ENCODE measurements at places on chromosomes 4 and X. TPM values are rescaled to one million over a fixed set of nuclear protein-coding genes. Genes with fewer than 3 reads are reported as not detected.

Gene UGT8
- total RNA-seq = 0.05 TPM

Gene NOX1
- not detected for total RNA-seq

Gene NEXMIF
- total RNA-seq = 0.16 TPM

Gene N4BP2
- 3.9 TPM for total RNA-seq

Gene KLKB1
- total RNA-seq = 1.2 TPM

Gene TCEANC
- 7.3 TPM for total RNA-seq

Gene GAGE2A
- total RNA-seq = not detected

Gene SYN1
- 10.9 TPM for total RNA-seq

Measured in Right ventricle myocardium superior (tissue), 1 donor.